ENCODE measurements at places on chromosomes 2 and 18. TPM values are rescaled to one million over a fixed set of nuclear protein-coding genes. Genes with fewer than 3 reads are reported as not detected.

The TDRD15 gene
- total RNA-seq = not detected

The INPP5D gene
- 17.2 TPM for total RNA-seq

DNA sequence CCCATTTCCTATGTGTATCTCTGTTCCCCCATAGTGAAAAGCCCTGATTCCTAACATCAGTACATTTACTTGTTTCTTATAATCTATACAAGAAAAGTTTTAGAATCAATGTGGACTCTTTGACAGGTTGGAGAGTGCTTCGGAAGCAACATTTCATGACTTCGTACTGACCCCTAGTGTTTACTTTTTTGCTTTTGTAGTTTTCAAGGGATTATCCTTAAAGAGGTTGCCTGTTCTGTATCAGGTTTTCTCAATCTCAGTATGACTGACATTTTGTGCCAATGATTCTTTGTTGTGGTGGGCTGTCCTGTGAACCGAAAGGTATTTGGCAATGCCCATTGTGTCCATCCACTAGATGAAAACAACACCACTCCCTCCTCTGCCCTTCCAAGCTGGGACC lies 43.3 kb upstream of the SERPINB2 start:
- H3K4me3 ChIP-seq = no peak overlapping the region
- H3K27ac ChIP-seq = no peak overlapping the region
- no peaks in the 10 kb centered on the region for H3K27me3 ChIP-seq
- no peak for DNase-seq

DNA sequence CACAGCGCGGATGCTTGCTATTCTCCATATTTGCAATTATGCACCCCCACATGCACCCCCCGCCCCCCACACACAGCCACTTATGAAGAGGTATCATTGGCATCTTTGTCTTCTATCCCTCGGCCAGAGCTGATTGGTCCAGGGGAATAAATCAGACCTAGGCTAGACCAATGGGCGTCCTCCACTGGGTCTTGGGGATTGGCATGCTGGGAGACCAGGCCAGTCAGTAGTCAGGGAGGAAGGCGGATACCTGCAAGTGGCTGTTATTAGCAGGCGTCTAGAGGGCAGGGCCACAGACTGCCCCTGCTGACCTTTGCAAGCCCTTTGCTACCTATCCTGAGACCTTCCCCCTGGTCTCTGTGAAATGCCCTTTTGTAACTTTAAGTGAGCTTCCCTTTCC lies 30.0 kb downstream of the ATOH8 start:
- no peaks in the 10 kb centered on the region for H3K36me3 ChIP-seq
- no peak overlapping the region for H3K27ac ChIP-seq
- no peak for DNase-seq
- H3K4me1 ChIP-seq = peaks cover 5% of the 10 kb centered on the region
- H3K27me3 ChIP-seq = no peaks in the 10 kb centered on the region

The CFAP65 gene
- 0.48 TPM for total RNA-seq

DNA sequence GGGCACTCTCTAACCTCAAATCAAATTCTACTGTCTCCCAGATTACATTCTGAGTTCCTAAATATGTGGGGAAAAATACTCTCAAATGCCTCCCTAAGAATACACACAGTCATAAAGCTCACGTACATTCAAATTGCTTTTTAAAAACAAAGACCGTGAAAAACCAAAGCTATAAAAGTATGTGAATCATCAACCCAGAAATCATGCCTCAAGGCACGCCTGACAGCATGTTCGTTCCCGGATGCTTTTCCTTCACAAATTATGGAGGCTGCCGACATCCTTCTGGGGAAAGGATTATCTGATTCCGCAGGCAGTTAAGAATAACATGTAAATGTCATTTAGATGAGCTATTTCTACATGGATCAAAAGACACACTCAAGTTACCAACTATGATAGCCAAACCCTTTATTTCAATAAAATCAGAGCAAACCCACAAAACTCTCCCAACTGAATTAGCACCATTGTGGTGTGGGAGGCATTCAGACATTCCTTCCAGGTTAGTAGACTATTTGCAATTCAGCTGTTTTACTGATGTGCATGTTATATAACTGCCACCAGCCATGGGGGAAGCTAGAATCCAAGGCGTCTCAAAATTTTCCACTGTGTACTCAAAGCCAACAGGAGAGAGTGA lies 398.2 kb upstream of the TRIB2 start:
- H3K27ac ChIP-seq = no peak overlapping the region
- no peak overlapping the region for H3K4me3 ChIP-seq
- no peak for DNase-seq
- no peaks in the 10 kb centered on the region for H3K27me3 ChIP-seq
- H3K4me1 ChIP-seq = peaks cover 44% of the 10 kb centered on the region

- no peak for DNase-seq
- H3K4me1 ChIP-seq = no peaks in the 10 kb centered on the region
- no peaks in the 10 kb centered on the region for H3K36me3 ChIP-seq
- H3K27ac ChIP-seq = no peak overlapping the region
- H3K27me3 ChIP-seq = no peaks in the 10 kb centered on the region
Observed at GRCh38 chr2:138476940-138477339, 24.6 kb upstream of the SPOPL start.

The CCDC74A gene
- total RNA-seq = 12.6 TPM

DNA sequence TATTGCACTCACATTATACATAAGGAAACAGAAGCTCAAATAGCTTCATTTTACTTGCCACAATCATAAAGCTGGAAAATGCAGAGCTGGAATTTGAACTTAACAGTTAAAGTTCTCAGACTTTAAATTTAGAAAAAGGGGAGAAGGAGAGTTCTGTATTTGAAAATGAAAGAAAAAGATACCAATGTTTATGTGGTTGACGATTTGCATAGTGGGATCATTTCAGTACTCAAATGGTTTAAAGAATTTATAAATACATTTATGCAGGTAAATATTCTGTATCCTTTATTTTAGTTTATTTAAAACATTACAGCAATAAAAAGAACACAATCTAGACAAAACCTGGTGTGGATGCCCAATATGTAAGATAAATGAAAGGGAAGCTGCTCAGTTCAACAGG lies 25.5 kb upstream of the STAT4 start:
- H3K36me3 ChIP-seq = no peaks in the 10 kb centered on the region
- peaks cover 13% of the 10 kb centered on the region for H3K4me1 ChIP-seq
- DNase-seq = no peak
- no peaks in the 10 kb centered on the region for H3K27me3 ChIP-seq

DNA sequence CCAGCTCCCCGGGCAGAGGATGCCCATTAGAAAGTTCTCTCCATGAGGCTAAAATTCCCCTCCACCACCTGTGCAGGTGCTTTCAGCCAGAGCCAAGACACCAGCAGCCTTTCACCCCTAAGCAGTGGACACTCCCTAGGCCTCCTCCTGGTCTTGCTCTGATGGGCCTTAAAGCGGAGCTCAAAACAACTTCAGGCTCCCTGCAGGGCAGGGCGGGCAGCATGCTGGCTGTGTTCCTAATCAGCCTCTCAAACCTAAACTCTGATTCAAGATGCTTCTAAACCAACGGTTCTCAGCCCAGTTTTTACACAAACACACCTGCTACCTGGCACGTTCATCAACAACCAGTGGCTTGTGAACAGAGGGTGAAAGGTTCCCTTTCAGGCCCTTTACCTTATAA lies 254.4 kb downstream of the TWIST2 start:
- H3K36me3 ChIP-seq = peaks cover 4% of the 10 kb centered on the region
- DNase-seq = no peak
- H3K4me3 ChIP-seq = no peak overlapping the region
- no peaks in the 10 kb centered on the region for H3K27me3 ChIP-seq

- H3K4me1 ChIP-seq = peaks cover 15% of the 10 kb centered on the region
- H3K27me3 ChIP-seq = no peaks in the 10 kb centered on the region
- peak overlapping the region; percentile 57 for H3K27ac ChIP-seq
- H3K4me3 ChIP-seq = no peak overlapping the region
- peaks cover 62% of the 10 kb centered on the region for H3K36me3 ChIP-seq
- no peak for DNase-seq
Observed at GRCh38 chr2:131067465-131068125, 25.7 kb downstream of the FAM168B start.

DNA sequence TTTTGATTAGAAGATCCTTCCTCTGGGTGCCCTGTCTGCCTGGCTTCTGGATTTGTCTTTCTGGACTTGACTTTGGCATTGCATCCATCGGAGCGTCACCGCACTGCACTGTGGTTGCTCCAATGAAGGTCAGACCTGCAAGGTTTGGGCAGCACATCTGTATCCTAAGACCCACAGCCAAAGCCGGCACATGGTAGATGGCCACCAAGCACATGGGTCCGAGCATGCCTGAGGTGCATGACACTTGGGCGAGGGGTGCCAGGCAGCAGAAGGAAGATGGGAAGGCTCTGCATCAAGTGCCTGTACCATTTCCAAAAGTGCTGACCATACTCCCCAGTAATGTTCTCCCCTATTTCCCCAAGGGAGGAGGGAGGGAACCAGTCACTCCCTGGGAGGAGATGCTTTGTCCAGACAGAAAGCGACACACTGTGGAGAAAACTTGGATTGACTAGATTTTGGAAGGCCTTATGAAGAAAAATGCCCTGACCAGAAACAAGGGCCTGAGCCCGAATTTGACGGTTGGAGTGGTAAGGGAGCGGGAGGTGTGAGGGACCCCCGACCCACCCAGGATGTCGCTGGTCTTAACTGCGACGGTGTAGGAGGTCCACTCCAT lies 149.9 kb downstream of the LOXHD1 start:
- H3K27me3 ChIP-seq = no peaks in the 10 kb centered on the region
- no peaks in the 10 kb centered on the region for H3K4me1 ChIP-seq
- H3K27ac ChIP-seq = no peak overlapping the region
- H3K36me3 ChIP-seq = no peaks in the 10 kb centered on the region
- no peak for DNase-seq
- H3K4me3 ChIP-seq = no peak overlapping the region

DNA sequence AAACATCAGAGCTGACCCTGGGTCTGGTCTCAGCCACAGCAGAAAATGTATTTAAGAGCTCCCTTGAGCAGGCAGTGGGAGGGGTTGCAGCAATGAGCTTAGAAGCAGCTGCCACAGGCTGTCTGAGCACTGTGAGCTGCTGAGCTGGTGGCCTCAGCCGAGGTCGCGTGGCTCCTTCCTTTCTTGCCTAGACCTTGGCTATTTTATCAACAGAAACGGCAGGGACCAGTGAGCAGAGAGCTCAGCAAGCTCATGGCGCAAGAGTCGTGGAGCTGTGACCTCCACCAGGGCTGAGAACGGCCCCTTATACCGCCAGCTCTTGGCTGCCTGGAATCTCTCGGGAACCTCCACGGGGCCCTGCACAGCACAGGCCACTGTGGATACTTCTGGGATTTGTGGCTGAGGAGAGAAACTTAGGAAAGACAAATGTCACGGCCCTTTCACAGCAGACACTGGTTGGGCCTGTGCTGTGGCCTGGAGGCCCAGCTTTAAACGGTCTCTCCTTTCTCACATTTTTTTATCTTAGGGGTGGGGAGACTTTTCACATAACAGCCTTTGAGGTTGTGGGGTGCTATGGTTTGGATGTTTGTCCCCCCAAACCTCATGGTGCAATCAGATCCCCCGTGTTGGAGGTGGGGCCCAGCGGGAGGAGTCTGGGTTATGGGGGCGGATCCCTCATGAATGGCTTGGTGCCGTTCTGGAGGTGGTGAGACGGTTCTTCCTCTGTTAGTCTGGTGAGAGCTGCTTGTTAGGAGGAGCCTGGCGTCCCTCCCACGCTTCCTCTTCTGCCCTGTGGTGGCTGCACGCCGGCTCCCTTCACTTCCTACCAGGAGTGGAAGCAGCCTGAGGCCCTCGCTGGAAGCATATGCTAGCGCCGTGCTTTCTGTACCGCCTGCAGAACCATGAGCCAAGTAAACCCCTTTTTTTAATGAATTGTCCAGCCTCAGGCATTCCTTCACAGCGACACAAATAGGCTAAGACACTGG lies 1.7 kb downstream of the ALLC start:
- H3K4me1 ChIP-seq = peaks cover 18% of the 10 kb centered on the region
- DNase-seq = no peak
- no peaks in the 10 kb centered on the region for H3K36me3 ChIP-seq
- no peak overlapping the region for H3K4me3 ChIP-seq
- no peak overlapping the region for H3K27ac ChIP-seq
- no peaks in the 10 kb centered on the region for H3K27me3 ChIP-seq

The MAPK4 gene
- 3.3 TPM for total RNA-seq

DNA sequence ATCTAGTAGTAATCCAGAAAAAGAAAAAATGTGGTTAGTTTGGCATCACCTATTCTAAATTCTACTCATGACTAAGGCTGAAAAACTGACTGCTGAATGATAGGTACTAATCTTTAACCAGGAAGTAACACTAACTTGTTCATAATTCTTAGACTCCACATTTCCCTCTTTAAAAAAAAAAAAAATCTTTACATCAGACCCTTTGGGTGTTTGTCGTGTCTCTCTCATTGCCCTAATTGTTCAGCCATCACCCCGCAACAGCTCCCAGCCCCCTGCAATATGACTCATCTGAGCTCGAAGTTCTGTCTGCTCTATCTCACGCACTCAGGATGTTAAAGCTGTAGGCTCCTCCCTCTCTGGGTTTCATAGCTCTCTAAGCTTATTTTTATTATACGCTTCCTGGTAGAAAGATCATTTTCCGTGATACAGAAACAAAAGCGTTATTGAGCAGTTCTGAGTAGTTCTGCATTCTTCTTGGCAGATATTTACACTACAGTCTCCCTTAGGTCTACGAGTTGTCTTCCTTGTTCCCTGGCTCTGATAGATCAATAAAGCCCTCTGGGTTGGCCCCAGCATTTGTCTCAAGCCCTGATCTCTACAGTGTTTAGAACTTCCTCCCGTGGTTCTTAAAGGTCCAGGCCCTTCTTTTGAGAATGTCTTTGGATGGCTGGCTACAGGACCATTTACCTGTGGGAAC lies 95.6 kb downstream of the TNFRSF11A start:
- H3K27ac ChIP-seq = no peak overlapping the region
- no peak for DNase-seq
- peaks cover 10% of the 10 kb centered on the region for H3K4me1 ChIP-seq
- no peak overlapping the region for H3K4me3 ChIP-seq
- H3K27me3 ChIP-seq = peaks cover 2% of the 10 kb centered on the region

The RAD51AP2 gene
- total RNA-seq = 0.30 TPM

The MERTK gene
- 7.3 TPM for total RNA-seq

DNA sequence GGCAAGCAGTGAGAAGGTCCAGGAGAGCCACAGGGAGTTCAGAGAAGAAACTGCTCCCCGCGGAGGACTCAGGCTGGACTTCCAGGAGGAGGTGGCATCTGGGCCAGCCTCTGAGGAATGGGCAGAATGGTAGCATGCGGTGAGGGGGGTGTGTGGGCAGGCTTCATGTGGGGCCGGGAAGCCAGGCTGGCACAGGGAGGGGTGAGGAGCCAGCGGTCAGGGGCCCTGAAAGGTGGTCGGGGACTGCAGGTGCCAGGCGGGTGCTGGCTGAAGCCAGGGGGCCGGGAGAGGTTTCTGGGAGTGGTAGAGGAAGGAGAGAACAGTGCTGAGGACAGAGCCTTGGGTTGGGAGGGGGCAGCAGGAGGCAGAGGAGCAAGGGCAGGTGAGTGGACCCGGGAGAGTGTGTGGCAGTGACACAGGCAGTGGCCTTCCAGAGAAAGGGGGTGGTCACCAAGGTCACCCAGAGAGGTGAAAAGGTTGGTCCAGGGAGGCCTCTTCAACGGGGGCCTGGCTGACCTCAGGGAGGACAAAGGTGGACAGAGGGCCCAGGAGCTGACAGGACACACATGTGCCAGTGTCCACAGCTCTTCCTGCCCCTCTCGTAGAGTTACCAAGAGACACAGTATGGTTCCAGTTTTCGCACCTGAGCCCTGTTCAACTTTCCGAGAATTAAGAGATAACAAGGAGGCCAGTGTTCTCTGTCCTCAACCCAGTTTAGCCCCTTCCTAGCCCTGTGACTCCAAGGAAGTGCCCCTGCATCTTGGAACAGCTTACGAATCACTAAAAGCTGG lies 101.2 kb upstream of the ASB18 start:
- no peaks in the 10 kb centered on the region for H3K27me3 ChIP-seq
- no peak overlapping the region for H3K4me3 ChIP-seq
- 0 out of 2 replicates have a peak, but pooled peaks cover 4% of the 10 kb centered on the region for H3K4me1 ChIP-seq
- no peaks in the 10 kb centered on the region for H3K36me3 ChIP-seq
- DNase-seq = no peak

Data from WTC11 (cell line).